ENCODE measurements at places on chromosomes 5 and 9. TPM values are rescaled to one million over a fixed set of nuclear protein-coding genes. Genes with fewer than 3 reads are reported as not detected.

Gene SECISBP2
- 40.4 TPM for total RNA-seq

Gene CSF2
- total RNA-seq, result not detected

Gene LECT2
- total RNA-seq, result not detected

Gene KCNIP1
- total RNA-seq, result 2.2 TPM

Gene DMXL1
- total RNA-seq, result 91.1 TPM

Gene CATSPER3
- total RNA-seq, result 0.44 TPM

Gene RASA1
- 26.9 TPM for total RNA-seq

Gene PCDHA1
- 0.11 TPM for total RNA-seq

Gene IFNA13
- not detected for total RNA-seq

Gene PIP5K1B
- 14.2 TPM for total RNA-seq

Gene PCDH1
- total RNA-seq, result 7.8 TPM

Gene ARL14EPL
- not detected for total RNA-seq

Gene SLC36A3
- not detected for total RNA-seq

Gene CER1
- total RNA-seq, result not detected

Gene OR1Q1
- total RNA-seq, result not detected

Gene ZNF483
- 17.5 TPM for total RNA-seq
